ENCODE measurements at places on chromosomes 11 and 22. TPM values are rescaled to one million over a fixed set of nuclear protein-coding genes. Genes with fewer than 3 reads are reported as not detected.

GRCh38 chr11:125446279-125446678 lies 49.8 kb downstream of the FEZ1 start:
- no peak for DNase-seq
- peaks cover 24% of the 10 kb centered on the region for H3K4me1 ChIP-seq
- H3K27me3 ChIP-seq, result no peaks in the 10 kb centered on the region
- no peak overlapping the region for H3K4me3 ChIP-seq

DNA sequence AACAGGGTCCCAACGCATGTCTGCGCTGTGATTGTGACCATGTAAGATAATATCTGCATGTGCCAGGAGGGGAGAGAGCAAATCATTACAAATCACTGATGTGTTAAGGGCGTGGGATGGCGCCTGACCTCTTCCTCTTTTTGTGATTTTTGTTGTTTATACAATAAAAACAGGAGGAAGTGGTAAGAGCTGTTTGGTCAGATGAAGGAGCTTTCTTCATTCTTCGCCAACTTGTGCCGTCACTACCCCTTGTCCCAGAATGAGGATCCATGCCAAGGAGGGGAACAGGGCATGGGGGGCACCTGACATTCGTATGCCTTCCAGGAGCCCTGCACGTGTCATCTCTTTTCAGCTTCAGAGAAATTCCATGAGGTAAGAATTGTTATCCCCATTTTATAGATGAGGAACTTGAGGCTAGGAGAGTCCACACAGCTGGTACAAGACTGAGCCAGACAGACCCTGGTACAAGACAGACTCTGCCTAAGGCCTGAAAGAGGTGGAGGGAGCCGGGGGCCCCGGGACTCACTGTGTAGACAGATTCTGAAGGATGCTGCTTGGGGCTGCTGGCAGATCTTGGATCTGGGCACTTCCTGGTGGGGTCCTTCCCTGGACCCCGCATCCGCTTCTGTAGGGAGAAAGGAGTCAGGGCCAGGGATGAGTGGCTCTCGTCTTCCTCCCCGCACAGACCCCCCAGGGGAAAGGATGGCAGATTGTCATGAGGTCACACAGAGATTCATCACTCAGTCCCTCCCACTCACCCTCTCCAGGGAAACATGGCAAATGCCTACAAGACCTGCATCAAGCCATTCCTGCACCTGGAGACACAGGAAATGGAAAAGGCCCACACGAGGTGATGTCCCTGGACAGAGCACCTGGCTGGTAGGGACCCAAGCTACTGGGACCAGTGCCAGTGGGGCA lies 34.6 kb downstream of the NFAM1 start:
- no peak overlapping the region for H3K27ac ChIP-seq
- peaks cover 4% of the 10 kb centered on the region for H3K4me1 ChIP-seq
- peaks cover 17% of the 10 kb centered on the region for H3K27me3 ChIP-seq
- DNase-seq, result no peak
- no peaks in the 10 kb centered on the region for H3K36me3 ChIP-seq

The TPBGL gene
- total RNA-seq, result 0.13 TPM

GRCh38 chr11:112785149-112785548 lies 176.1 kb upstream of the NCAM1 start:
- no peaks in the 10 kb centered on the region for H3K4me1 ChIP-seq
- DNase-seq, result no peak
- no peak overlapping the region for H3K27ac ChIP-seq

DNA sequence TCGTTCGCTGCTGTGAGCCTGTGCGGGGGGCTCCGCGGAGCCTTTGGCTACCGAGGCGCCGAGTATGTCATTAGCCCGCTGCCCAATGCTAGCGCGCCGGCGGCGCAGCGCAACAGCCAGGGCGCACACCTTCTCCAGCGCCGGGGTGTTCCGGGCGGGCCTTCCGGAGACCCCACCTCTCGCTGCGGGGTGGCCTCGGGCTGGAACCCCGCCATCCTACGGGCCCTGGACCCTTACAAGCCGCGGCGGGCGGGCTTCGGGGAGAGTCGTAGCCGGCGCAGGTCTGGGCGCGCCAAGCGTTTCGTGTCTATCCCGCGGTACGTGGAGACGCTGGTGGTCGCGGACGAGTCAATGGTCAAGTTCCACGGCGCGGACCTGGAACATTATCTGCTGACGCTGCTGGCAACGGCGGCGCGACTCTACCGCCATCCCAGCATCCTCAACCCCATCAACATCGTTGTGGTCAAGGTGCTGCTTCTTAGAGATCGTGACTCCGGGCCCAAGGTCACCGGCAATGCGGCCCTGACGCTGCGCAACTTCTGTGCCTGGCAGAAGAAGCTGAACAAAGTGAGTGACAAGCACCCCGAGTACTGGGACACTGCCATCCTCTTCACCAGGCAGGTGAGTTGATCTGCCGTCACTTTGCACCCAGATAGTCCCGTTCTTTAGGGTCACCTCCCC lies 1.0 kb downstream of the ADAMTS15 start:
- H3K4me1 ChIP-seq, result peaks cover 47% of the 10 kb centered on the region
- DNase-seq, result no peak
- peak overlapping the region; percentile 98 for H3K4me3 ChIP-seq
- H3K27ac ChIP-seq, result peak overlapping the region; percentile 93

The MYRF gene
- 0.47 TPM for total RNA-seq

The OR5L2 gene
- total RNA-seq, result not detected

The CCDC87 gene
- total RNA-seq, result 0.39 TPM

The SYCE3 gene
- total RNA-seq, result not detected

GRCh38 chr11:5597953-5598352 lies 1.5 kb downstream of the TRIM6 start:
- peak; percentile 59 for DNase-seq
- H3K4me1 ChIP-seq, result peaks cover 40% of the 10 kb centered on the region
- no peaks in the 10 kb centered on the region for H3K36me3 ChIP-seq
- H3K4me3 ChIP-seq, result no peak overlapping the region

DNA sequence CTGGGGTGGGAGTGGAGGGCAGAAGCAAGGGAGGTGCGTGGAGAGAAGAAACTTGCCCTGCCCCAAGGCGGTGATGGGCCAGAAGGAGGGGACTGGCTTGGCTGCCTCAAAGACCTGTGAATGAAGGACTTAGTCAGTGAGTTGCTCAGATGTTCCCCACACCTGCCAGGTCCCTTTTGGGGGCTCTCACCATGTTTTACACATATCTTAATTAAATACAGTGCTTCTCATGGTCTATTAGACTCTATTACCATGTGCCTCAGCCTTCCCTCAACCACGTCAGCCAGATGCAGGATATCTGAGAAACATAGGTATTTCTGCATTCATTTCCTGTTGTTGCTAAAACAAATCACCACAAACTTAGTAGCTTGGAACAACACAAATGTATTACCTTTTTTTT lies 429.5 kb downstream of the BUD13 start:
- no peaks in the 10 kb centered on the region for H3K36me3 ChIP-seq
- no peak for DNase-seq
- no peak overlapping the region for H3K27ac ChIP-seq
- H3K4me1 ChIP-seq, result no peaks in the 10 kb centered on the region
- no peak overlapping the region for H3K4me3 ChIP-seq

DNA sequence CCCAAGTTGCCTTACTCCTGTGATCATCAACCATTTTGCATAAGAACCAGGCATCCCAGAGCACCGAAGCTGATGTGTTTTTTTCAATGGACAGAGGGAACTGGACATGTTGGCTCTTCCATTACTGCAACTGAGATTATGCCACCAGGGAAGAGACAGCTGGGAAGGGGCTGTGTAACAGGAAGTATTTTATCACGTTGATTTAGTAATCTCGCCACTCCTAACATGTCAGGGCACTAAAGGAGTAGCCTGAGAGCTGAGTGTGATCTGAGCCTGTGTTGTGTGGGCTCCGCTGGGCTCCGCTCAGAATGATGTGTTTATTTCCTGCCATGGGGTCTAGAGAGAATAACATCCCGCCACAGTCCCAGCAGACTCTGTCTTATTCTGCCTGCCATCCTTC lies 165.4 kb downstream of the GRIK4 start:
- H3K36me3 ChIP-seq, result no peaks in the 10 kb centered on the region
- H3K4me3 ChIP-seq, result no peak overlapping the region
- peaks cover 20% of the 10 kb centered on the region for H3K27me3 ChIP-seq
- DNase-seq, result no peak

DNA sequence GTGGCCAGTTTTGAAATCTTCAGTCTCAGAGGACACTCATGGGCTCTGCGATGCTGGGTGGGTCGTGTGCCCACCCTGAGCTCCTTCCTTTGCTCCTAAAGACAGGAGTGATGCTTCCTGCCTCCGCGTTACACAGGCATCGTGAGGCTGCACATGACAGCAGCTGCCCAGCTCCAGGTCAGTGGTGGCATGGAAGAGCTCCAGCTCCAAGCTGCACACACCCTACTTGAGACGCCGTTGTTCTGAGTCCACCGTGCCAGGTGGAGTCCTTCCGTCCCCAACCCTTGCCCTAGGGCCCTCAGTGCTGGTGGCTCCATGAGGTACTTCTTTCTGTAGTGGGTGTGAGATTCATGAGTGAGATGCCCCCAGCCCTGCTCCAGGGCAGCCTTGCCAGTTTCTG lies 794.1 kb downstream of the BRD1 start:
- H3K4me1 ChIP-seq, result no peaks in the 10 kb centered on the region
- no peak for DNase-seq
- peaks cover 9% of the 10 kb centered on the region for H3K27me3 ChIP-seq
- no peak overlapping the region for H3K27ac ChIP-seq
- H3K4me3 ChIP-seq, result no peak overlapping the region
- no peaks in the 10 kb centered on the region for H3K36me3 ChIP-seq

The LPXN gene
- 6.2 TPM for total RNA-seq

The MGAT3 gene
- 9.4 TPM for total RNA-seq

DNA sequence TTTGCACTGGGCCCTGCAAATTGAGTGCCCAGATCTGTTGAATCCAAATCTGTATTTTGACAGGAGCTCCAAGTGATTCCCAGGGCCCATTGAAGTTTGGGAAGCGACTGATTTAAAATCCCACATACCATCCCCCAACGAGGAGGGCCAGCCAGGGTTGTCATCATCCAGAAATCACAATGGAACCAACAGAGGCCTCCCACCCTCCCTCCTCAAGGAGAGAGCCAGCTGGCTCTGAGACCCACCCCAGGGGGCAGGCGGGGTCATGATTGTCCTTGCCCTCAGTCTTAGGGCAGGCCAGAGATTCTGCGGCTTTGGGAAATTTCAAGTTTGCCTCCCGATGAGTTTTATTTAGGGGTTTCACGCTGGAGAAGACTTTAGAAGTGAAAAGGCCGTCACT lies 358.2 kb downstream of the MN1 start:
- H3K4me1 ChIP-seq, result peaks cover 23% of the 10 kb centered on the region
- DNase-seq, result no peak
- no peak overlapping the region for H3K4me3 ChIP-seq
- no peaks in the 10 kb centered on the region for H3K27me3 ChIP-seq
- no peak overlapping the region for H3K27ac ChIP-seq

- DNase-seq, result no peak
- H3K27ac ChIP-seq, result no peak overlapping the region
- no peak overlapping the region for H3K4me3 ChIP-seq
- H3K36me3 ChIP-seq, result no peaks in the 10 kb centered on the region
- H3K27me3 ChIP-seq, result peaks cover 2% of the 10 kb centered on the region
Observed at GRCh38 chr11:79678780-79679452, 238.1 kb upstream of the TENM4 start.

- no peak overlapping the region for H3K27ac ChIP-seq
- peaks cover 12% of the 10 kb centered on the region for H3K27me3 ChIP-seq
- H3K4me3 ChIP-seq, result no peak overlapping the region
- H3K4me1 ChIP-seq, result no peaks in the 10 kb centered on the region
- no peaks in the 10 kb centered on the region for H3K36me3 ChIP-seq
Observed at GRCh38 chr11:110818032-110818687, 105.9 kb upstream of the ARHGAP20 start.

DNA sequence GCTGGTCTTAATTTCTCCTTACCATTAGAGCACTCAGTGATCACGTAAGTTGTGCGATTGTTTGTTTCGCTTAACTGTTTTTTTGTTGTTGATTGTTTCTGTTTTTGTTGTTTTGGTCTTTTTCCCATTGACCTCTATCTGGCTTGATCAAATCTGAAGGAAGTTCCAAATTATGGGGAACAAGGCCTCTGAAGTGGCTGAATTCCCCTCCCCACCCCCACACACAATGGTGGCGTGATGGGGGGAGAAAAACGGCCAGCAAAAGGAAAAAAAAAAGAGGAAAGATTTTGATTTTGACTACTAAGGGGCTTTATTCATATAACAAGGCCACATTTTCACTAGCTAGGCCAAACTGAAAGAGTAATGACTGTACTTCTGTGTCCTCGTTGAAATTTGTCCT lies 53.6 kb downstream of the OSBPL5 start:
- no peak overlapping the region for H3K27ac ChIP-seq
- H3K27me3 ChIP-seq, result no peaks in the 10 kb centered on the region
- H3K4me1 ChIP-seq, result no peaks in the 10 kb centered on the region

GRCh38 chr11:95575517-95575916 lies 214.1 kb downstream of the FAM76B start:
- peaks cover 11% of the 10 kb centered on the region for H3K4me1 ChIP-seq
- H3K36me3 ChIP-seq, result no peaks in the 10 kb centered on the region
- no peaks in the 10 kb centered on the region for H3K27me3 ChIP-seq
- no peak for DNase-seq
- H3K27ac ChIP-seq, result no peak overlapping the region

- no peak overlapping the region for H3K4me3 ChIP-seq
- H3K4me1 ChIP-seq, result peaks cover 39% of the 10 kb centered on the region
- H3K27ac ChIP-seq, result no peak overlapping the region
- no peaks in the 10 kb centered on the region for H3K27me3 ChIP-seq
- H3K36me3 ChIP-seq, result peaks cover 17% of the 10 kb centered on the region
Observed at GRCh38 chr11:61959114-61959513, 8.3 kb downstream of the FTH1 start.

DNA sequence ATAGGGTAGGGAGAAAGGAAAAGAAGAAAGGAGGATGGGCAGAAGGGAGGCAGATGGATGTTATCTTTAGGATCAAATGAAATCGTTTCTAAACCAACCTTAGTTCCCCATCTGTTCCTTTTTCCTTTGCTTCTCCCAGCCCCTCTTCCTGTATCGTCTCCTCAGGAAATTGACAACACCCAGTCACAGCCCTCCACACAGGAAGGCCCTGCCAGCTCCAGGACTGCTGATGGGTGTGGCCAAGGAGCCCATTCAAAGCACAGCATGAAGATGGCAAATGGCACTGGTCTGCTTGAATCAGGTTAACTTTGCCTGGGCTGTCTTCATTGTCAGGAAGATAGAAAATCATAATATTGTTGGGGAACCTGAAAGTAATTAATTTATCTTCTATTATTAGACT lies 164.8 kb downstream of the C11orf87 start:
- no peak overlapping the region for H3K4me3 ChIP-seq
- H3K36me3 ChIP-seq, result no peaks in the 10 kb centered on the region
- H3K27ac ChIP-seq, result no peak overlapping the region
- DNase-seq, result no peak
- peaks cover 20% of the 10 kb centered on the region for H3K4me1 ChIP-seq
- H3K27me3 ChIP-seq, result no peaks in the 10 kb centered on the region

GRCh38 chr11:129724866-129725265 lies 90.8 kb upstream of the TMEM45B start:
- no peak overlapping the region for H3K4me3 ChIP-seq
- no peaks in the 10 kb centered on the region for H3K36me3 ChIP-seq
- no peak overlapping the region for H3K27ac ChIP-seq
- DNase-seq, result no peak
- H3K4me1 ChIP-seq, result no peaks in the 10 kb centered on the region

GRCh38 chr22:48585916-48586798 lies 1241.5 kb downstream of the BRD1 start:
- no peak overlapping the region for H3K27ac ChIP-seq
- H3K36me3 ChIP-seq, result no peaks in the 10 kb centered on the region
- H3K4me3 ChIP-seq, result no peak overlapping the region
- no peaks in the 10 kb centered on the region for H3K4me1 ChIP-seq

The OR5L1 gene
- total RNA-seq, result not detected
